Left kidney (tissue), 8 donors: ENCODE measurements at places on chromosomes 5 and 9.

GRCh38 chr9:128593856-128594255 lies 41.5 kb downstream of the SPTAN1 start:
- no peak for DNase-seq

DNA sequence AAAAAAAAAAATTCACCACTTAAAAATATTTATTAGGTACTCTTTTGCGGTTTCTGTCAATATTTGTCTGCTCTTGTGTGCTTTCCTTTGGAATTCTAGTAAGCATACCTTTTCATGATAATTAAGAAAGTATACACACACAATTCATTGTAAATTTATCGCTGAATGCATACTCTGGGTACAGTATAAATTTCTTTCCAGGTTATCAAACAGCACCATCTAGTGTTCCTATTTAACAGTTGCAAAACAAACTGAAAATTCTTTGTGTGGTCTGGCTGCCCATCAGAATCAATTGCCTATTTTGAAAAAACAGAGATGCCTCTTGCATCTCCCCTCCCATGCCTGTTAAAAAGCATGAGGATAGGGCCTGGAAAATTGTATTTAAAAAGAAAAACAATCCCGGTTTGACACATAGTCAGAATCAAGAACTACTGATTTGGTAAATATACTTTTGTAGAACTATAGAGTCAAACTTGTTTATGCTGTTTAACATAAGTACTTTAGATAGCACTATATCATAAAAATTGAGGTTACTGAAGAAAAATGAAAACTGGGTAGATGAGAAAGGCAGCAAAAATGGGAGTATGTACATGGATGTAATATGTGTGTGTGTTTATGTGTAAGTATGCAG lies 16.2 kb downstream of the PGGT1B start:
- DNase-seq, result peak; percentile 41

DNA sequence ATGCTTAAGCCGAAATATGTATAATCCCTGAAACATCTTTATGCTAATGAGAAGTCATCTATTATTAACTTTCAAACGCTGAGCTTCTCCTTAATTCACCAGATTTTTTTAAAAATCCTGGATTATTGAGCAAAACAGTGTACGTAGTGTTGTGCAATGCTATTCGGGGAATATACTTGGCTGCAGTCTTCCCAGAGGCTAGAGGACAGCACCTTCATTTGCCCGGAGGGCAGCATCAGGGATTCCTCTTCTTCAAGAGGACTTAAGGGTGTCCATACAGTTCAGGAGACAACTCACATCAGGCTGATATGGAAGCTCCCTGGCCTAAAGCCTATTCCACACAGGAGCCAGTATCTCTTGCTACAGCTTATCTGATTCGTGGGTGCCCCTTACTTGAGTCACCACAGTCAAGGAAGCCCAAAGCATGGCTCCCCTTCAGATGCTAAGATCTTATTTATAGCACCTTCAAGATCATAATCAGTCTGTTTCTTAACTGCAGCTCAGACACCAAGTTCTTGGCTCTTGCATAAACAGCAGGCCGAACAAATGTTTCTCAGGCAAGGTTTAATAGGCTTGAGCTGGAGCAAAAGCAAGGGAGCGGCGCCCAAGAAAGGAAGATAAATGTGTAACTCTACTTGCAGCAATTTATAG lies 29.4 kb downstream of the NUTM2F start:
- no peak for DNase-seq

GRCh38 chr5:149762958-149763630 lies 33.0 kb downstream of the PPARGC1B start:
- no peak for DNase-seq

- DNase-seq, result no peak
These were observed 960 bp downstream of the NR2F1 start for GRCh38 chr5:93583768-93584595.

GRCh38 chr5:76372323-76373054 lies 30.6 kb upstream of the IQGAP2 start:
- DNase-seq, result no peak

- no peak for DNase-seq
These were observed 14.7 kb downstream of the DIAPH1 start for GRCh38 chr5:141603923-141604717.

DNA sequence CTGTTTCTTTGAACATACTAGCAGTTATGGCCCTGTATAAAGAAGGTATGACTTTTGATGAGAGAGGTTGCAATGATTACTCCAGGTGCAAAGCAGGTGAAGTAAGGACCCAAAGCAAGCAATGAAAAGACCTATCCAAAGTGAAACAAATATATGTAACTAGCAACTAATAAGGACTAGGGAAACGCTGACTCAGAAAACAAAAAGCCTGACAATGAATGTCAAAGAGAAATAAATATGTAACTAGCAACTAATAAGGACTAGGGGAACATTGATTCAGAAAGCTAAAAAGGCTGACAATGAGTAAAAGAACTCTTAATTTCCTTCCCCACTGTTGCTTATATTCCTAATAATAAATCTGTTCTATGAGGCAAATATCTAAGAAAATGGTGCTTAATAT lies 43.1 kb downstream of the HMGCR start:
- DNase-seq, result no peak

- DNase-seq, result no peak
These were observed 103.1 kb downstream of the EPB41L4A start for GRCh38 chr5:112316006-112316405.

DNA sequence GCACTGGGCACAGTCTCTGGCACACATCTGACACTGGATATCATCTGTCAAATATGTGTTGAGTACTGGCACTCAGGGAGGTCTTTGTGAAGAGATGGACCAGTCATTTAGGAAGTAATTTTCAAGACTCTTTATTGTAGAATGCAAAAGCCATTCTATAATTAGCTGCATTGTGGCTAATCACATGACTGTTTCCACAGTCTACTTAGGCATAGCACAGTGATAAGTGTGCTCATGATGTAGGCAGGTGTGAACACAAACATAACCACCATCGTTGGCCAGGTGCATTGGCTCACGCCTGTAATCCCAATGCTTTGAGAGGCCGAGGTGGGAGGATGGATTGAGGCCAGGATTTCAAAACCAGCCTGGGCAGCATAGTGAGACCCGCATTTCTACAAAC lies 62.2 kb downstream of the CFAP77 start:
- no peak for DNase-seq

- peak; percentile 17 for DNase-seq
These were observed 34.6 kb downstream of the OXCT1 start for GRCh38 chr5:41835645-41836044.

- DNase-seq, result no peak
These were observed 22.4 kb upstream of the IRX4 start for GRCh38 chr5:1905108-1905507.

DNA sequence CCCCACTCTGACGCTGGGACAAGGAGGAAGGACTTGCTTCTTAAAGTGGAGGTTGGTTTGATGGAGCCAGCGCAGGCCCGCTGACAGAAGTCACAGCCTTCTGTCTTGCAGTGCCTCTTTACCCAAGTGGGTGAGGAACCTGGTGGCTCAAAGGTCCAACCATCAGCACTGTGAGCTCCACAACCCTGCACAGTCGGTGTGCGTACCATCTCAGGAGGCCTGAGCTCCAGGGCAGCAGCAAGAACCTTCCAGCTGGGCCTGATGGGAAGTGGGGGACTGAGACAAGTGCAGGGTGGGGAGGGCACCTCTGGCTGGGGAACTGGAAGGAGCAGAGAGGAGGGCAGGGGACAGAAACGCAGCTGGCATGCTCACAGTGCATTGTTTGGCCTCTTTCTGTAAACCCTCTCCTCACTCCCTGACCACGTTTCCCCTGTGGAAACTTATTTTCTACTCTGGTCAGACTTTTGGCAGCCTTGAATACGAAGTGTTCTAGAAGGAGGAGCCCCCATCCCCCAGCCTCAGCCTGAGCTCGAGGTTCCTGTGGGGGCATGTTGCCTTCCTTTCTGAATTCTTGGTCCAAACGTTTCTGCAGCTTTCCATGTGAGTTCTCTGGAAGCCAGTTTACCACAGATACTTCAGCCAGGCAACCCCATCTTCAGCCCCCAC lies 178.5 kb upstream of the PITX1 start:
- DNase-seq, result no peak

- no peak for DNase-seq
These were observed 557 bp upstream of the PHF2 start for GRCh38 chr9:93575796-93576257.

GRCh38 chr9:102035929-102036328 lies 297.5 kb upstream of the GRIN3A start:
- no peak for DNase-seq

DNA sequence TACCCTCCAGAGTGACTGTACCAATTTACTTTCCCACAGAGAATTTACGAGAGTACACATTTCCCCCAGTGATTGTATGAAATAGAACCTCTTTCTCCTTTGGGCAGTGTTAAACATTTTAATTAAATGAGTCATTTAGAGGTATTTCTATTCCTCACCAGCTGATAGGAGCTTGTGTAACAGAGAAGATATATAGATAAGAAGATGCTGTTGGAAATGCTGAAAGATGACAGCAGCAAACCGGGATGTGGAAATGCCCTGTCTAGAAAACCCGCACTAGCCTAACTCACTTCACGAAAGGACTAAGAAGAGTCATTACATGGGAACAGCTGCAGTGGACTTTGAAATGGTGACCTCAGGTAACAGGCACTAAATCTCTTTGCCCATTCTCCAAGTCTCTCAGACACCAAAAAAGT lies 68.3 kb downstream of the LPAR1 start:
- DNase-seq, result no peak

DNA sequence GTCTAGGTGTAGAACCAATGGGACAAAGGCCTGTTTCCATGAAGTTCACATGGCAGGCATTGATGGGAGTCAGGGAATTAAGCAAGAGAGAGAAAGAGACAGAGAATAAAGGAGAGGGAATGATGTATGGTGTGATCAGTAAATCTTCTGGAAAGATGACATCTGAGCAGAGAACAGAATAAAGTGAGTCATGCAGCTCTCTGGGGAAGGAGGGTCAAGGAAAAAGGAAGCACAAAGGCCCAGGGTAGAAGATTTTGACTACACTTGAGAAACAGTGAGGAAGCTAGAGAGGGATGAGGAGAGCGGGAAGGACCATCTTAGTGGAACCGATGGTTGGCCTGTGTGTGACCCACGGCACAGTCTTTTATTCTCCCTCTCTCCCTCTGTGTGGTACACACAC lies 425.9 kb downstream of the SPOCK1 start:
- no peak for DNase-seq

- DNase-seq, result no peak
These were observed 286.6 kb downstream of the FER start for GRCh38 chr5:109034306-109034705.

- DNase-seq, result no peak
These were observed 258.8 kb downstream of the SPOCK1 start for GRCh38 chr5:137240285-137240684.

DNA sequence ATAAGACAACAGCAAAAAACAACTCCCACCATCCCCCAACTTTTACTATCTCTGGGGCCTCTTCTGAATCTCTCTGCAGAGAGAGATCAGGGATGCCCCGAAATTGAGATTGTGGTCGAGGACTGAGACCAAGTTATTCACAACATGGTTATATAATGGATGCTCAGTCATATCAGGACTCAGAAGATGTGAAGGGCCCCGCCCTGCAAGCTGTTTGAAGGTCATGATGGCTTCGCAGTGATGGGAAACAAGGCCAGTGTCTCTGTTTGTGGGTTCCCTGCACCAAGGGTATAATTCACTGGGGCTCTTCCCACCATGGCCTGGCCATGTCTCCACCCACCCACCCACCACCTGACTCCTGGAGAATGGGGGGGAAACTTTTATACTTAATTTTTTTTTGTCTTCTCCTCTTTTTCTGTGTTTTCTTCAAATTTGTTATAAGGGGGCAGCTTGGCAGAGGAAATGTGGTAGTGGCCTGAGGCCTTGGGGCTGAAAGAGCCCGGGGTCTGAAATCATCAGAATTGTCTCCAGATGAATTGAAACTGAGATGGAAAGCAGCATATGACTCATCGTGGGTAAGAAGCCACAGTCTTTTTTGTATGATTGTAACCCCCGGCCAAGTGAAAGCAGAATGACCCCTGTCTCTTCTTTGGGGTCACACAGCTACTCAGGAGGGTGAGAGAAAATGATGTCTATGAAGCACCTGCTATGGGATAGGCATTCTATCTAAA lies 15.0 kb upstream of the TEX48 start:
- DNase-seq, result no peak

DNA sequence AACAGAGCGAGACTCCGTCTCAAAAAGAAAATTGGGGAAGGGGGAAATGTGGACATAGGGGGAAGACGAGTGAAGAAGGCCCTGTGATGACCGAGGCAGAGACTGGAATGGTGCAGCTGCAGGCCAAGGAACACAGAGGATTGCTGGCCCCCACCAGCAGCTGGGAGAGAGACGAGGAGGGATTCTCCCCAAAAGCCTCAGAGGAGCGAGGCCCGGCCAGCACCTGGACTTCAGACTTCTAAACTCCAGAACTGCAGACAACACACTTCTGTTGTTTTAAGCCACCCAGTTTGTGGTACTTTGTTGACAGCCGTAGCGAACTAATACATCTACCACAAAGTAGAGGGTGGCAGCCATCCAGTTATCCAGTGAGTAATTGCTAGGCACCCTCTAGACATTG lies 124.6 kb downstream of the ATPSCKMT start:
- DNase-seq, result no peak

- DNase-seq, result no peak
These were observed 202.6 kb downstream of the SEMA5A start for GRCh38 chr5:9343146-9343850.

DNA sequence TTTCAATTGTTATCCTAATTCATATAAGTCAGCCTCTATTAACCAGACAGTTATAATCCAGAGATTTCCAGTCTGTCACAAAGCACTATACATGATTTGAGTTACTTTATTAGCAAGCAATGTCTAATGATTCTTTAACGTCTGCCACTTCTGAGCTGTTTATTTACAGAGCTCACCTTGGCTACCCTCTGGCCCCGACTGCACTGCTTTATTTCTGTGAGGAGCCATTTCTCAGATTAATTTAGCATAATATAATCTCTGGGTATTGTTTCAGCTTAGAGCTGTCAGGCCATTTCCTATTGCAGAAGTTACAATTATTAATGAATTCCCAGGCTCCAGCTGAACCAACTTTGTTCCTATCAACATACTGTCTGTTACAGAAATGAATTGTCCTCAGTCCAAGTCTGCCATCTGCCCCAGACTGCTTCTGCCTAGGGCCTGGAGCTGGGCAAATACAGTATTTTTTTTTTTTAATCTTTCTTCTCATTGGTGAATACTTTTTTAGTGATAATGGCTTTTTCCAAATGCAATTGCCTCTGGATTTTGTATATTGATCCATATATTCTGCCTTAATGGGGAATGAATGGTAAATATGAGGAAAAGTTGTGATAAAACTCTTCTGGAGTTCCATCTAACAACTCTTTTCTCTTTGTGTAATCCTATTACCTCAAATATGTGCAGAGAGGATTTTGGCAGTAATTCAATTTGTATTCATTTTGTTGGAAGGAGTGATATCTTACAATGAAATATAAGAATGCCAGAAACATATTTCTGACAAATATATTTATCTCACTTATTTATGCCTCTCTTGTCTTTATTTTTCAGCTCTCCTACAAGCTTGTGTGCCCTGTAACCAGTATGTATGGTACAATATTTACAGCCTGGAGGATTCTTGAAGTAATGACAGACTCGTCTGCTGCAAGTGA lies 104.7 kb downstream of the FOCAD start:
- no peak for DNase-seq
